ENCODE measurements at places on chromosomes 6 and 20. TPM values are rescaled to one million over a fixed set of nuclear protein-coding genes. Genes with fewer than 3 reads are reported as not detected.

Gene CRISP3
- not detected for total RNA-seq

Gene TMEM170B
- total RNA-seq, result 5.4 TPM

Gene CTAGE9
- total RNA-seq, result not detected

Gene SUPT3H
- 15.3 TPM for total RNA-seq

Gene IPCEF1
- 1.2 TPM for total RNA-seq

Gene ZNF391
- total RNA-seq, result 9.4 TPM

Gene FAM50B
- 2.1 TPM for total RNA-seq

Gene RFX6
- total RNA-seq, result 0.11 TPM

Gene WFDC5
- not detected for total RNA-seq

Gene LINC00237
- 0.78 TPM for total RNA-seq
